Inflammatory macrophage (primary cell): ENCODE measurements at places on chromosomes 5 and 9.
A peak's percentile ranks its signal among the peaks of the same experiment; 100 is the strongest.

DNA sequence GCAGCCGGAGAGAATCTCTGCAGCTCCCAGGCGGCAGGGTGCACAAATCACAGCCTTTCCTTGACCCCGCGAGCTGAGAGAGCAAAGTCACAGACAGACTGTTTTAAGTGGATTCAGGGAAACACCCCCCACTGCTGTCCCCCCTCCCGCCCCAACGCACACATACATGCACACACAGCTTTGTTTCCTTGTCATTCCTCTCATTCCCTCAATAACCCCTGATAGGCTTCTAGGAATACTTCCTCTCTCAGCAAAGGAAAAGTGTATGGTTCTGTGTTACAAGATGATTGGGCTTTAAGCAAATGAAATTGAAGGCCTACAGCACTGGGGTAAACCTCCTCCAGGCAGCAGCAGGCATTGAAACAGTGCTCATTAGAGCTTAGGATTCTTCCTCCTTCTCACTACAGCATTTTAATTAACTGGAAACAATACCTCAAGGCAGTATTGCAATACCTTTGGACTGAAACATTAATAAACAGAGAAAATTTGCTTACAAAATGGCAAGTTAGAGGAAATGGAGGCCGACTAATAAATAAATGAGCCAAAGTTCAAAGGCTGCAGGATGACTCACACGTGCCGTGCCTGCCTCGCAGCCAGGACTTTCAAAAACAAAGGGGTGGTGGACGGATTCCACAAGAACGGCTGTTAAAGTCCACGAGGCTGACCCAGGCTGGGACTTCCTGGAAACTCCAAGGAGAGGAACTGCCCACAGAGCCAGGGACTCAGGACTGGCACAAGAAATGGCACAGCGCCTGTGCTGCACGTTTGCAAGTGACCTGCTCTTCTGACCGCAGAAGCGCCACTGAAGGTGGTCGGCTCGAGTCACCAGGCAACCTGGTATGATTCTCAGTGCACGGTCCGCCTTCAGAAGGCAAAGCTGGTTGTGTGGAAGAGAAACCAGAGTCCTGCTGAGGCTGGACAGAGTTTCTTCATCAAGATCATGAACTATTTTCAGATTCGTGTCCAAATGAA is 236.2 kb downstream of the SYK start:
- peak; percentile 80 for DNase-seq

- no peak for DNase-seq
Observed at GRCh38 chr5:177959315-177959714, 36.7 kb downstream of the PROP1 start.

- DNase-seq, result no peak
Observed at GRCh38 chr5:169695919-169696490, 58.9 kb downstream of the DOCK2 start.

- DNase-seq, result no peak
Observed at GRCh38 chr5:32163785-32164184, 10.3 kb downstream of the GOLPH3 start.

- no peak for DNase-seq
Observed at GRCh38 chr9:20040991-20041696, 252.3 kb upstream of the SLC24A2 start.

- no peak for DNase-seq
Observed at GRCh38 chr5:113179156-113179555, 202.6 kb downstream of the DCP2 start.

DNA sequence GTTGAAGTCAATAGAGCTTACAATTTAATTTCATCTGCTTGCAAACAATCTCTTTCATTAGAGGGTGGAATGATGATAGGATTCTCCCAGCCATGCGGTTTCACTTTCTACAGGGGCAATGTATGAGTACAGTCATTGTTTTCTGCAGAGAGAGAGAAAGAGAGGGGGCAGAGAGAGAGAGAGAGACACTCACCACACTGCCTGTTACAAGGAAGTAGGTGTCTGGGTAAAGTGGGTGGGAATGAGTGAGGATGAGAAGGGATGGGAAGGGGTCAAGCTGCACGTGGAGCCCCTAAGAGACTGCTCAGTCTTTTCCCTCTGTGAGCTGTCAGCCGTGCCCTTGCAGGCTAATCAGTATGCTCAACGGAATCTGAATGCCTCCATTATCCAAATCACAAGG is 454.3 kb downstream of the KDM4C start:
- no peak for DNase-seq

- no peak for DNase-seq
Observed at GRCh38 chr5:111237470-111237869, 13.3 kb downstream of the CAMK4 start.

DNA sequence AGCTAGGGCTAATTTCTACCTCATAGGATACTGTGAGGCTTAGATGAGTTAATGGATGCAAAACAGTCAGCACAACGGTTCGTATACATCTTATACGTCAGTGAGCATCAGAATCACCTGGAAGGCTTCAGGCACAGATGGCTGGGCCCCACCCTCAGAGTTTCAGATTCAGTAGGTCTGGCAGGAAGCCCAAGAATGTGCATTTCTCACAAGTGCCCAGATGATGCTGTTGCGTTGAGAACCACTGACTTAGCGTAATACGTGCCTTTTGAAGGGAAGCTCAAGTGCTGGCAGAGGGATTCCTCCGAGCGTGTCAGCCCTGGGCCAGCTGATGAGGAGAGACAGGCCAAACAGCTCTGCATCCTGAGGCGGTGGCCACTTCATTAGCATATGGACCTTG is 117.1 kb upstream of the WWC1 start:
- no peak for DNase-seq

- DNase-seq, result no peak
Observed at GRCh38 chr9:6869081-6869948, 111.5 kb downstream of the KDM4C start.

- no peak for DNase-seq
Observed at GRCh38 chr9:79465156-79465555, 106.6 kb upstream of the TLE4 start.

GRCh38 chr5:28216939-28217360 is 1178.6 kb upstream of the CDH9 start:
- DNase-seq, result no peak

DNA sequence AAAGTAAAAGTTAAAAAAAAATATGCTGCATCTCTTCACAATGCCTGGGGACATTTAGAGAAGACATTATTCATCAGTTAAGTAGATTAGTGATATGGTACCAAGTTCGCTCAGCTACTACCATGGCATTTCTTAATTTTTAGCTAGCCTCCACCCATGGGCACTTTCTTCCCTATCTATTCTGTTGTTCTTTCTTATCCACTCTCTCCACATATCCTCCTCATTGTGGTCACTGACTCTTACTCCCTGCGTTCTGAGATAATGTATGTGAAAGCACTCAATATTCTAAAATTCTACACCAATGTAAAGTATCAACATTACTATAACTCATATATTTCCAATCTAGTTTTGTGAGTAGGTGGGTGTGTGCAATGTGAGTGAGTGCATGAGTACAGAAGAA is 609.7 kb upstream of the DAB2 start:
- no peak for DNase-seq

DNA sequence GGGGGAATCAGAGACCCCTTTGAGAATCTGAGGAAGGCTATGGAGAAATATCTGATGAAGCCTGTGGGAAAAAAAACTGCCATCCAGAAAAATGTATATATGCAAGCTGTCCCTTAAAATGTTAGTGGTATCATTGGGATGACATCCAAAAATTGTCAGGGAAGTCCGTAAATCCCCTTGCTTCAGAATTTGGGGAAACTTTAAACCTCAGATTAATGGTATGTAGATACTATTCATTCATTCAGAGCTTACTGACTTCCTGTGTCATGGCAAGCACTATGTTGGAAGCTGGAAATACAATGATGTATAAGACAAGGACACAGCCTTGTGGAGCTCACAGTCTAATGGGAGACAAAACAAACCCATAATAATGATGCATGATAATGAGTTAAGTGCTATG is 10.9 kb upstream of the MOB3B start:
- no peak for DNase-seq

- peak; percentile 90 for DNase-seq
Observed at GRCh38 chr5:119355685-119356611, at the start of gene TNFAIP8. Gene TNFAIP8 (plus strand): TSS chr5:119356019. CDS start chr5:119356091, 72 bp downstream.
